T-helper 17 cell (primary cell): ENCODE measurements at places on chromosomes 2 and 18.

DNA sequence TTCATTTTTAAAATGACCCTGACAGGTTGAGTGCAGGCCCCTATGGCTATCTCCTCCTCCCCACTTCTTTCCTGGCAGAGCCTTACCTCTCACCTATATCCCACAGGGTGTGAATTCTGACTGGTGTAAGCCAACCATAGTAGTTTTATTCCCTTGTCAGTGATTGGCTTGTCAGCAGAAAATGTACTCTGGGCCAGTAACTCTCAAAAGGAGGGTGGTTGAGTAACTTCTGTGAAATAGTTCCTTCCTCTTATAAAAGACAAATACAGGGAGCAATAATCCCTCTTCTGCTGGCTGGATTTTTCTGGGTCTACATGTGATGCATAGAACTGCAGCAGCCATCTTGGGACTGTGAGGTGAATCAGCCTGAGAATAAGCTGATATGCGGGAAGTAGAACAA lies 83.4 kb downstream of the RAPH1 start:
- no peaks in the 10 kb centered on the region for H3K36me3 ChIP-seq
- no peaks in the 10 kb centered on the region for H3K27me3 ChIP-seq
- no peak for DNase-seq
- peak overlapping the region; percentile 32 for H3K27ac ChIP-seq
- H3K4me1 ChIP-seq, result no peaks in the 10 kb centered on the region

DNA sequence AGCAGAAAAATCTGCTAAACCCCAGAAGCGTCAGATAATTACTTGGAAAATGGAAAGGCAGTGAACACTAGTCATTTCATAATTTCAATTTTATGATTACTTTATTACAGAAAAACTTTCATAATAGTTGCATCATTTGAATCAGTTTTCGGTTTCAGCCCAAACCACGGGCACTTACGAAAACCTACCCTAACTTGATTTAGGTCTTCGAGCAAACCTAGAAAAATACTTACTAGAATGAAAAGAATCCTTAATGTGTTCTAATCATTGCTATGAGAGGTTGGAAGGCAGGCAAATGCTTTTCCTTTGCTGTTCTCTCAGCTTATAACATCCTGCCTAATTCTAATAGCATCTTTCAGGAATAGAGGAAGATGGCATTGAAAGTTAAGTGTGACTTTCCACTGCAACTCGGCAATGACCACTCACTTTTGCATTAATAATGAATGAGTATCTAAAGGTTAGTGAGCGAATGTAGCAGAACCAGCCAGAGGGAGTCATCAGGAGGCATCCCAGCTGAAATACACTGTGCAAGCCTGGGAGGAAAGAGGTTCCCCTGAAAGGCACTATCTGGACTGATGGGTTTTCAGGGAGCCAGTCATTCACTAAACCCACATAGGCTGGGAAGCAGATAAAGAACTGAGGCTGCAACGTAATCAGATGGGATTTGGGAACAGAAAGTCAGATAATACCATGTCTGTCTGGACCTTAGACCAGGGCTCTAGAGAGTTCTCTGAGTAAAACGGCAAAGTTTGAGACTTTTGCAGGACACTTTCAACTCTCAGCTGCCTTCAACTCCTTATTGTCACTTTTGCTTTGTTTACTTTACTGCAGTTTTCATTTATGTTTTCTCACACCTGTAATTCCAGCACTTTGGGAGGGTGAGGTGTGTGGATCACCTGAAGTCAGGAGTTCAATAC lies 520.8 kb downstream of the RNF144A start:
- H3K4me1 ChIP-seq, result peaks cover 3% of the 10 kb centered on the region
- peak overlapping the region; percentile 16 for H3K4me3 ChIP-seq
- no peaks in the 10 kb centered on the region for H3K36me3 ChIP-seq
- no peak overlapping the region for H3K27ac ChIP-seq
- no peaks in the 10 kb centered on the region for H3K27me3 ChIP-seq
- no peak for DNase-seq

DNA sequence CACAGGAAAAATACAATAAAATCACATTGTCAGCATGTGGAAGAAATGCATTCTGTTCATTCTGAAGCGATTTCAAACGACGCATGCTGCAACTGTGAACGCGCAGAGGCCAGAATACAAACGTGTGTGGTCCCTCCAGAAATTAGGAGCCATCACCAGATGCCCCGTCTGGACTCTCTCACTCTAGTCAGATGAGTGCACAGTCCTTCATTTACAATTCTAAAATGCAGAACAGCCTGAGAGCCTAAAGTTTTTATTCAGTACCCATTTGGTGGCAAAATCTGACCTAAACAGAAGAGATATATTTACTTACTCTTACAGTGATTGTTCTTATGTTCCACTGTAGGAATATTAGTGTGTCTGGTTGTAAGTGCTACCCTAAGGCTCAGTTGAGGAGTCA lies 36.6 kb downstream of the FAM228A start:
- H3K36me3 ChIP-seq, result peaks cover 35% of the 10 kb centered on the region
- H3K4me1 ChIP-seq, result peaks cover 17% of the 10 kb centered on the region
- H3K27ac ChIP-seq, result peak overlapping the region; percentile 70

- H3K4me1 ChIP-seq, result peaks cover 46% of the 10 kb centered on the region
- no peaks in the 10 kb centered on the region for H3K27me3 ChIP-seq
- H3K27ac ChIP-seq, result no peak overlapping the region
- peaks cover 2% of the 10 kb centered on the region for H3K36me3 ChIP-seq
- H3K4me3 ChIP-seq, result no peak overlapping the region
- no peak for DNase-seq
These were observed 115.9 kb downstream of the HAUS1 start for GRCh38 chr18:46220116-46220515.

- H3K4me1 ChIP-seq, result peaks cover 12% of the 10 kb centered on the region
- H3K4me3 ChIP-seq, result no peak overlapping the region
- peaks cover 5% of the 10 kb centered on the region for H3K36me3 ChIP-seq
- peak overlapping the region; percentile 59 for H3K27ac ChIP-seq
- DNase-seq, result no peak
- H3K27me3 ChIP-seq, result no peaks in the 10 kb centered on the region
These were observed 16.7 kb downstream of the TSN start for GRCh38 chr2:121771976-121772742.

DNA sequence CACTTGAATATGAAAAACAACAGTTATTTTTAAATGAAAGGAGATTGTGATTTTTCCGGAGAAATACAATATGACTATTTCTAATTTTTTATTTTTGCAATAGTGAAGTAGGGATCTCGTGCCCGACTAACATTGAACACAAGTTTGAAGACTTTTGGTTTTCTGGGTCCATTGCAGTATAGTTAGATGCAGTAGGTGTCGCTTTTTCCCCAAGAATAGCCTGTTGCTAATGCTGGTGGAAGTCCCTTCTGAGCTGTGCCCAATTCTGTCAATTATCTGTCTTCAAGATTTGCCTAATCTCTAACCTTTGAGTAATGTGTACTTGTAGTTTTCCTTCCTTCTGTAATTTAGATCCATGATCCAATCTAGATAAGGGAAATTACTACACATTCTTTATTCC lies 36.5 kb downstream of the SEMA4F start:
- peaks cover 8% of the 10 kb centered on the region for H3K36me3 ChIP-seq
- peak; percentile 14 for DNase-seq
- no peaks in the 10 kb centered on the region for H3K4me1 ChIP-seq
- H3K4me3 ChIP-seq, result no peak overlapping the region
- H3K27ac ChIP-seq, result no peak overlapping the region
- peaks cover 9% of the 10 kb centered on the region for H3K27me3 ChIP-seq

GRCh38 chr18:10860928-10861327 lies 288.4 kb downstream of the PIEZO2 start:
- no peak overlapping the region for H3K4me3 ChIP-seq
- H3K27ac ChIP-seq, result no peak overlapping the region
- H3K36me3 ChIP-seq, result peaks cover 4% of the 10 kb centered on the region
- H3K27me3 ChIP-seq, result peaks cover 27% of the 10 kb centered on the region
- H3K4me1 ChIP-seq, result peaks cover 2% of the 10 kb centered on the region

- DNase-seq, result no peak
- no peak overlapping the region for H3K4me3 ChIP-seq
- H3K4me1 ChIP-seq, result peaks cover 13% of the 10 kb centered on the region
- no peak overlapping the region for H3K27ac ChIP-seq
These were observed 96.8 kb downstream of the PRKCE start for GRCh38 chr2:45748239-45748638.

DNA sequence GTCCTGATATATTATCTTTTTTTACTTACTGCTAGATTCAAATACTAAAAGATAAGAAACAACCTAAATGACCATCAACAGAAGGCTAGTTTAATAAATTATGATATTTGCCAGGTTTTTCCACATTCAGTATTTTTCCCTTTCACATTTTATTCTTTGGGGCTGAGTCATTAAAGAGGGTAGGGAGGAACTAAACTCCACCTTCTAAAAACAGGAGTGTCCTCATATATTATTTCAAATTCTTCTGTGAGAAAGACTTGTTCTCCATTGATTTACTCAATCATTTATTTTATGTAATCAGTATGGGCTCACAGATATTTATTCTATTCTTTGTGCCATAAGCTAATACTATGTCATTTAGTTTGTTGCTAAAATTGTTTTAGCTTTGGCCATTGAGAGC lies 9.0 kb downstream of the HDHD2 start:
- no peaks in the 10 kb centered on the region for H3K36me3 ChIP-seq
- DNase-seq, result no peak
- H3K27ac ChIP-seq, result no peak overlapping the region

- H3K4me3 ChIP-seq, result no peak overlapping the region
- peaks cover 49% of the 10 kb centered on the region for H3K4me1 ChIP-seq
- no peak for DNase-seq
- peak overlapping the region; percentile 56 for H3K27ac ChIP-seq
These were observed 78.5 kb upstream of the STK17B start for GRCh38 chr2:196249860-196250259.

GRCh38 chr2:235091983-235092382 lies 140.2 kb downstream of the SH3BP4 start:
- no peak overlapping the region for H3K4me3 ChIP-seq
- peaks cover 82% of the 10 kb centered on the region for H3K27me3 ChIP-seq
- H3K4me1 ChIP-seq, result no peaks in the 10 kb centered on the region
- no peaks in the 10 kb centered on the region for H3K36me3 ChIP-seq
- no peak for DNase-seq

DNA sequence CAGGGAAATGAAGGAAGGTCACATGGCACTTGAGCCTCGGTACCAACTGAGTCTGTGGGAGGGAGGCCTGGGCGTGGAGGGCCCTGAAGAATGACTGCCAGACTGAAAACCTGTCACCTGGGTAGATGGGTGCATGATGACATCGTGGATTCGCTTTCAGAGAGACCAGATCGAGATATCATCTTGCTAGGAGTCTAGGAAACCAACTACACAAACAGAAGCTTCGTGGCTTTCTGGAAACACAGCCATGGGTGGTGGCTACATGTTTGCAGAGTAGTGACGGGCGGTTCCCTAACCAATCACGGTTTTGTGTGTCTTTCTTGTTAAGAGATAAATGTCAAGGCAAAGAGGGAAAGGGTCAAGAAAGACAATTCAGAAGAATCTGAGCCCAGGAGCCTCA lies 155.0 kb downstream of the EIPR1 start:
- H3K36me3 ChIP-seq, result peaks cover 3% of the 10 kb centered on the region
- H3K4me1 ChIP-seq, result peaks cover 35% of the 10 kb centered on the region
- peak overlapping the region; percentile 57 for H3K4me3 ChIP-seq
- DNase-seq, result peak; percentile 60
- no peaks in the 10 kb centered on the region for H3K27me3 ChIP-seq
- peak overlapping the region; percentile 100 for H3K27ac ChIP-seq

DNA sequence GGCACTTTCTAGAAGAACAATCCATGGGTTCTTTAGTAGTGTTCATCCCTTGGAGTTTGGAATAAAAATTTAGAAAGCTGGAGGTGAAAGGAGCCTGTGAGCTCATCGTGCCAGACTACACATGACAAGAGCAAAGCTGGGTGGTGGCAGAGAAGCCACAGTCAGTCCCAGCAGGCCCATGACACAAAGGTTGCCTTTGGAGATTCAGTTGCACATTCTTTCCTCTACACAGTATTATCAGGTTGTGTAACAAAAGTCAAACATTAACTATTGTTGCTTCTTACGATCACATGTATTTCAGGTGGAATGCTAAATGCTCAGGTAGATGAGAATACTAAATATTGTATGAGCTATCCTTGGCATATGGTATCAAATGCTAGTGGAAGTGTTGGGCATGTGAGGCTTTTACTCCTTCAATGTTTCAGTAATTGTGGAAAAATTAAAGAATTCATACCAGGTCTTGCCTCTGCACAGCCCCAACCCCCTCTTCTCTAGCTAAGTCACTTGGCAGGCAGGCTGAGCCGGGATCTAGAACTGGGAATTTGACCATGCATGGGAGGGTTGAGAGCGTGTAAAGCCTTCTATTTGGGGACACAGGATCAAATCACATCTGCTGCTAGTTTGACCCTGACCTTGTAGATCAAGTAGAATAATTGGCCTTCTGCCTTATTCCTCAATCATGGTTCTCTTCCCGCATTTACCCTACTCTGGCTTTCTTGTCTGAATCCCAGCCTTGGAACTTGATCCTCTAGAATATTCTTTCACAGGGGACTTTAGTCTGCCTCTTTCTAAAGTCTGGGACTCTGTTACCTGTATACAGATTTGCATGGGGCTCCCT lies 230.9 kb downstream of the GCA start:
- H3K36me3 ChIP-seq, result no peaks in the 10 kb centered on the region
- no peak overlapping the region for H3K4me3 ChIP-seq
- H3K27me3 ChIP-seq, result no peaks in the 10 kb centered on the region
- DNase-seq, result no peak
- no peaks in the 10 kb centered on the region for H3K4me1 ChIP-seq
- H3K27ac ChIP-seq, result no peak overlapping the region

- H3K4me3 ChIP-seq, result no peak overlapping the region
- no peak overlapping the region for H3K27ac ChIP-seq
- H3K36me3 ChIP-seq, result no peaks in the 10 kb centered on the region
These were observed 149.2 kb downstream of the TSN start for GRCh38 chr2:121904656-121905055.

DNA sequence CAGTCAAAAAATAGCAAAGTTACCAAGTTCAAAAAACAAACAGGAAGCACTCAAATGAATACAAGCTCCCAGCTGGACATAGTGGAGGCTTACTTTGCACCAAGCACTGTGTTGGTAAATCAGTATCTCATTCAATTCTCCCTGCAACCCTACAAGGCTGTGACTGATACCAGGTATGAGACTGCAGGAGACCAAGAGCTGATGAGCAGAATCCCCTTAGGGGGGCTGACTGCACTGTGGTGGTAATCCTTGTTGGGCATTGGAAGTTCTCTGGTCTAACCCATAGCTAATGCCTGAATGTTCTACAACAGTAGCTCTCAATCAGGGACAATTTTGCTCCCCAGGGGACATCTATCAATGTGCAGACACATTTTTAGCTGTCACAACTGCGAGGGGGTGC lies 26.0 kb downstream of the CDH2 start:
- H3K36me3 ChIP-seq, result no peaks in the 10 kb centered on the region
- no peak for DNase-seq
- H3K27me3 ChIP-seq, result no peaks in the 10 kb centered on the region
- no peak overlapping the region for H3K4me3 ChIP-seq
- no peaks in the 10 kb centered on the region for H3K4me1 ChIP-seq

GRCh38 chr18:31116853-31117595 lies 14.8 kb upstream of the DSC2 start:
- no peak for DNase-seq
- no peaks in the 10 kb centered on the region for H3K36me3 ChIP-seq
- H3K4me1 ChIP-seq, result no peaks in the 10 kb centered on the region
